ENCODE measurements at places on chromosomes 6 and 20.

- no peak for DNase-seq
Observed at GRCh38 chr20:23918101-23918862, 38.7 kb upstream of the CST5 start.

DNA sequence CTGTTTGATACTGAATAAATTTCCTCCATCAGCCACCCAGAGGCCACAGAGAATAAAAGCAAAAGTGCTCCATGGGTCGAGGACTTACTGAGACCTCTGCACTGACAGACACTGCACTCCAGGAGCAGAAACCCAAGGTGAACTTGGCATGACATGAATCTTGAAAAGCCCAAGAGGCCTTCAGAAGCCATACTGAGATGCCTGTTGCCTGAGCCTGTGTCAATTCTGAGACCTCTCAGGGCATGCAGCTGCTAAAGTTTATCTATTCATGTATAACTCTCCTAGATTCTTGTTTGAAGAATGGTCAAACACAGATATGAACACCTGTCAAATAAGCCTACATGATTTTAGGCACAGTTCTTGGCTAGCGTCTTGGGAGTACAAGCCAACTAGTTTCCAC is 145.7 kb downstream of the KIF16B start:
- DNase-seq = no peak

GRCh38 chr20:23530937-23531567 is 37.2 kb downstream of the CST9L start:
- DNase-seq = no peak

GRCh38 chr6:125253881-125254280 is 47.9 kb downstream of the HDDC2 start:
- no peak for DNase-seq

GRCh38 chr6:96381246-96381645 is 140.4 kb upstream of the UFL1 start:
- DNase-seq = no peak

GRCh38 chr6:3371222-3371949 is 85.5 kb downstream of the SLC22A23 start:
- DNase-seq = no peak

DNA sequence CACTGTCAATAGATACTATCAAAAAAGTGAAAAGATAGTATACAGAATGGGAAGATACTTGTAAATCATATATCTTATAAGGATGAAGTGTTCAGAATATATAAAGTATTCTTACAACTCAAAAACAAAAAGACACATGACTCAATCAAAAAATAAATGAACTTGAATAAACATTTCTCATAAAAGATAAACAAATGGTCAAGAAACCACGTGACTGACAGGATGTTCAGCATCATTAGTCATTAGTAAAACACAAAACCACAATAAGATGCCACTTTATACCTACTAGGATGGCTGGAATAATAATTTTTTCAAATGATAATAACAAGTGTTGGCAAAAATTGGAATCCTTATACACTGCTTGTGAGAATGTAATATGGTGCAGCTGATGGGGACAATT is 729.1 kb upstream of the HS3ST5 start:
- no peak for DNase-seq

GRCh38 chr20:41007481-41007880 is 21.1 kb upstream of the TOP1 start:
- no peak for DNase-seq

DNA sequence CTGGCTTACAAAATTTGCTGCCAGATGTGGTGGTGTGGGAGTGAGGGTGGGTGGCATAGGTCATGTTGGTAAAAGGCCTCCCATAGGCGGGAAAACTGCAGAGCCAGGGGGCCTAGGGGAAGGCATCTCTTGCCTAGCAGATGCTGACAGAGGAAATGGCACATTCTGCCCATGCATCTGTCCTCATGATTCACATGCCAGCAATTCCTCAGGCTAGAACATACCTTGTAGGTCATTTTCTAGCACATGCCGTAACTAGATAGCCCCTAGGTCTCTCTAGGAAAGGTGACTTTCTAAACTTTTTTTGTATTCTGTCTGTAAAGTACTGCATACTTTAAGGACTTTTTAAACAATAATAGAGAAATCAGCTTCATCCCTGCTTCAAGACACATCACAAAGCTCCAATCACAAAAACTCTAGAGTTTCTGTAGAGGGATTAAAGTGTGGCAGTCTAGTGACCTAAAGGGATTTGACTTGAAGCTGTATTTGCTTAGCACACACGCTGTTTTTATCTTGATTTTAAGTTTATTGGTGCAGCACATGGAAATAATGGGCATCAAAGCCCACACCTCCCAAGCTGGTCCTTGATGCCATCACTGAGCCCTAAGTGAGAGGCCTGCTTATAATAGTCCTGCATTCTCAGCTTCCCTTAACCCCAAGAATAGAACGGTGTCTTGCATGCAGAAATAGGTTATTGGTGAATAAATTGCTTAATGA is 55.2 kb downstream of the ANKEF1 start:
- DNase-seq = no peak

DNA sequence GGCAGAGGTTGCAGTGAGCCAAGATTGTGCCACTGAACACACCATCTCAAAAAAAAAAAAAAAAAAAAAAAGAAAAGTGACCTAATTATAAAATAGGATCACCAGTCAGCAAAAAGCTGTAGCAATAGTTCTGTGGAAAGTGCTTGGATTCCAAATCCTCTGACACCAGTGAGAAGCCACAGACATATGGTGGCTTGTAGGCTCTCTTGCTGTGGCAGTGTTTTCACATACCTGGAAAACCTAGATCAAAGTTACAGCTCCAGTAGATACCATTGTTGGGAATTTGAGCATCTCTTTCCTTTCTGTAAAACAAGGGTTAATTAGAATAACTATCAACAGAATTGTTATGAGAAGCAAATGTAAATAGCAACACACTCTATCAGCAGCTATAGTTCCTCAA is 4.1 kb downstream of the CCDC170 start:
- no peak for DNase-seq

- DNase-seq = no peak
Observed at GRCh38 chr6:137282254-137282653, 63.1 kb upstream of the IFNGR1 start.

- DNase-seq = no peak
Observed at GRCh38 chr20:63941282-63942081, 14.7 kb downstream of the UCKL1 start.

- DNase-seq = no peak
Observed at GRCh38 chr6:148431413-148431812, 88.8 kb downstream of the SASH1 start.

GRCh38 chr6:97775012-97775411 is 492.0 kb upstream of the MMS22L start:
- DNase-seq = no peak

DNA sequence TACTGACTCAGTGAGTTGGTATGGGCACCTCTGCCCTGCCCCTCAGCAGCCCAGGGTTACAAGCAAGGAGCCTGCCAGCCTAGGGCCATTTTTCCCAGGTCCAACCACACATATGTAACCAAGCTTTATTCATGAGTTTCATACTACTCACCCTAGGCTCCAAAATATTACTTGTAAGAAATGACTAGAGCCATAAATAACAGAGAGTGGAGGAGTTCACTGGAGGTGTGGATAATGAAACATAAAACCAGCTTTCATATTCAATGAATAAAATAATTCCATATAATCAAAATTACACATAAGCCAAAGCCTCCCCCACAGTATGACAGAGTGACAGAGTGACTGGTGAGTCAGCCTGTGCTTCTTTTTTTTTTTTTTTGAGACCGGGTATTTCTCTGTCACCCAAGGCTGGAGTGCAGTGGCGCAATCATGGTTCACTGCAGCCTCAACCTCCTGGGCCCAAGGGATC is 229.8 kb upstream of the SASH1 start:
- DNase-seq = no peak

Data from NCI-H524 treated with DMSO at 0.1 percent for 48 hours (cell line).